Activated T-cell treated with anti-CD3 and anti-CD28 coated beads for 4 hours (primary cell): ENCODE measurements at places on chromosomes 7 and 10.

DNA sequence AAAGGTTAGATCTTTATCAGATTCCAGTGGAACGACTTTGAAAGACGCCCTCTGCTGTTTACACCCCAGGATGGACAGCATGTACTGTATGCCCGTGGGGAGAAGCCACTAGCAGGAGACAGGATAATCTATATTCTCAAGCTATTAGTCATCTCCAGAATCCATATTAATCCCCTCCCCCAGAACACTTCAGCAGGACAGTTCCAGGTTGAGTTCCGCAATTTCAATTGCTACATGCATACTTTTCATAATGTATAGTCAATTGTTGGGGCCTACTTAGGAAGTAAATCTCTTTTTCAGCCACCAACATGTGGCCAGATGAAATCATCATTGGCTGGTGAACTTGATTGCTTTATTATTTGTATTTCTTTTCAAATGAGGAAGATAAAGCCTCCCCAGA lies 313.1 kb upstream of the SMIM30 start:
- no peak for DNase-seq

- no peak for DNase-seq
These were observed 80.7 kb upstream of the KIAA1217 start for GRCh38 chr10:24128066-24128730.

- DNase-seq = no peak
These were observed 229.0 kb downstream of the PRPF18 start for GRCh38 chr10:13815756-13816155.

DNA sequence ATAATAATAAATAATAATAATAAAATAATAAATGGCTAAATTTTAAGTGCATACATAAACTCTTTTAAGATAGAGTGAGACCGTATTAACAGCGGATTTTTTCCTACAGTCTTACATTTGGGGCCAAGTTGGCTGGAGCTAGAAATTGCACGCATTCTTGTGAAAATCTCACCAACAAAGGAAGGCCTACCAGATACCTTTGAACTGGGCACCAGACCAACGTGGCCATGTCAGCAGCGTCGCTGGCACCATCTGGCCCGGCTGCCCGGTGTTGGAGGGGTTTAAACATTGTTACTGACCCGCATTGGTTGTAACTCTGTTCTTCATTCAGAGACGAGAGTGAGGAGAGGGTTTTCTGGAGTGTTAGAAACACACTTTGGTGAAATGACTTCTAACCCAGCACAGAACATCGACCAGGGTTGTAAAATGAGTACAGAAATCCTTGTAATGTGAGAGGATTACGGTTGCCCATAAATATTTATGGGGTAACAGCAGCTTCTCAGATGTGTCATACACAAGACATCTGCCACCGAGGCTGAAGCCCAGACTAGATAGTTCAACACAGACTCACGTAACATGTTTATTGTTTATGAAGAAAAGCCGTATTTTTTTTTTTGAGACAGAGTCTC lies 34.6 kb upstream of the UNCX start:
- no peak for DNase-seq

DNA sequence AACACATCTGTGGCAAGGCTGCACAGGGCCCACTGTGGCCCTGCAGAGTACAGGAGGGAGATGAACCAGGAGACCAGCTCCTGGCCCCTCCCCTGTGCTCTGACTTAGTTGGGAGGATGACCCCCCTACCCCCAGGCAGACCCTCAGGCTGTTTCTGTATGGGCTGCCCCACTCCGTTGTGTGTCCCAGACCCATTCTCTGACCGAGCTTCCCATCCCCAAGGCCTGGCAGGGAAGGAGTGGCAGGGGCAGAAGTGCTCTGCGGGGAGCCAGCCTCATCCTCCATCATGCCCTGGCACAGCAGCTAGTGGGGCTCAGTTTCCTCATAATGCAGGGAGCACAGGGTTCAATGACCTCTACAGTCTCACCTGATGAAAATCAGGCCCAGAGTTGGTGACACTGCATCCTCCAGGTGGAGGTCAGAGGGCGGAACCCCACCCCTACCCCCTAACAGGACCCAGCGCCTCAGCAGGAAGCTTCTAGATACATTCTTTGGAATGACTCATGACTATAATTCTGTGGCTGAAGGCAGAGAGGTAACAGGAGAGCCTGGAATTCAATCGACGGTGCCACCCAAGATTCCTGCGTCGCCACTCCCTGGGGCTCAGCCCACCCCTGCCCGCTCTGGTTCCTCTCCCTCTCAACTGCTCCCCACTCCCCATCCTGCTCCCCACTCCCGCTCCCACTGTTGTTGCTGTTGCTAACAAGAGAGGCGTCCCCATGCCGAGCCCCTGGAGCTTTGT lies 18.2 kb downstream of the PODXL start:
- DNase-seq = no peak

- no peak for DNase-seq
These were observed 63.5 kb downstream of the CAMK1D start for GRCh38 chr10:12412666-12413368.

- DNase-seq = no peak
These were observed 3.5 kb downstream of the FAM180A start for GRCh38 chr7:135744938-135745702.

- no peak for DNase-seq
These were observed 122.9 kb downstream of the LSMEM1 start for GRCh38 chr7:112603673-112604072.

- DNase-seq = no peak
These were observed 110.8 kb upstream of the PPP2R2D start for GRCh38 chr10:131790021-131790420.

GRCh38 chr10:14670551-14671240 lies 104.0 kb downstream of the FAM107B start:
- DNase-seq = no peak

GRCh38 chr10:28256776-28257175 lies 46.1 kb downstream of the MPP7 start:
- no peak for DNase-seq

DNA sequence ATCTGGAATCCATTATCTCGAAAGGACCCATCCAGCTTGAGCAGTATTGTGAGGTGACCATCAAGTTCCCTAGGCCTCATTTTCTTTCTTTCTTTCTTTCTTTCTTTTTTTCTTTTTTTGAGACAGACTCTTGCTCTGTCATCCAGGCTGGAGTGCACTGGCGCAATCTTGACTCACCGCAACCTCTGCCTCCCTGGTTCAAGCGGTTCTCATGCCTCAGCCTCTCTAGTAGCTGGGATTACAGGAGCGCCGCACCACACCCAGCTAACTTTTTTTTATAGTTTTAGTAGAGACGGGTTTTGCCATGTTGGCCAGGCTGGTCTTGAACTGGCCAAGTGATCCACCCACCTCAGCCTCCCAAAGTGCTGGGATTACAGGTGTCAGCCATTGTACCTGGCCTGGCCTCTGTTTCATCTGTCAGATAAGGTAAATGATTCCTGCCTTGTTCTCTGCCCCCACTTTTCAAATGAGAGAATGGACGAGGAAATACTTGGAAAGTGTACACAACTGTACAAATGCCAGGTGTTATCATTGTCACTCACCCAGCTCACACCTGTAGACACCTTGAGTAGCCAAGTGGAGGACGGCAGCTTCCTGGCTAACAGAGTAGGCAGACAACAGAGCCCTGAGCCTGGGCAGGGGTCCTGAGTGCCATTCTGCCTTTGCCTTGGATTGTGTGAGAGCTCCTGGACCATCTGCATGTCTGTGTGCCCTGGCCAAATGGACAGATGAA lies 54.1 kb downstream of the HK1 start:
- DNase-seq = no peak

- DNase-seq = no peak
These were observed 53.3 kb upstream of the PPIF start for GRCh38 chr10:79293841-79294581.

- no peak for DNase-seq
These were observed 182.8 kb upstream of the TNS3 start for GRCh38 chr7:47764746-47765145.

- no peak for DNase-seq
These were observed 691.9 kb downstream of the INHBA start for GRCh38 chr7:41010967-41011366.

- DNase-seq = no peak
These were observed 150.4 kb downstream of the ETV1 start for GRCh38 chr7:13839063-13839462.

DNA sequence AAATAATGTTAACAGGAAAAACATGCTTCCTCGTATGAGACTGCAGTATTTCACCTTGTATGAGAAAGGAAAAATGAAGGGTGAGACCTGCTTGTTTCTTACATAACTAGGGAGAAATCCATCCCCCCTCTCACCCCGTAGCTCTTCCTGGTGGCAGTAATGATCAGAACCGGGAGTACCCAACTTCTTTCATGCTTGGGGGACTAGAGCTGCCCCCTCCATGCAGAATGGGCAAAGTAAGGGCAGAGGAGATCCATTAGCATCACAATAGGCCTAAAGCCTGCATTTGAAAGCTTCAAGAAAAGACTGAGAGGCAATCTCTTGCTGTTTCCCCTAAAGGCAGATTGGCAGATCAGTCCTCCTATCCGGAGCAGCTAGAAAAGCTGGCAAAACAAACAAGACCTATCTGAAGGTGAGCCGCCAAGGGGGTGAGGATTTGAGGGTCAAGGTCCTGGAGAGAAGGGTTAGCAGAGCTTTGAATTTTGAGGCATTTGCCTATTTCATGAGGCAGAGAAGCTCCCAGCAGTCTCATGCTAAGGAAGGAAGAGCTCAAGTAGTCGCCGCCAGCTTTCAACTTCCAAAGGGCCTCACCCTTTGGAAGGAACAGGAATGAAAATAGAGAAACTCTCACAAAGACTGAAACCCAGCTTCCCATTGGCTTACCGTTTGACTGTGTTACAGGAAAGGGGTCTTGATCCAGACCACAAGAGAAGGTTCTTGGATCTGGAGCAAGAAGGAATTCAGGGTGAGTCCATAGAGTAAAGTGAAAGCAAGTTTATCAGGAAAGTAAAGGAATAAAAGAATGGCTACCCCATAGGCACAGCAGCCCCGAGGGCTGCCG lies 36.2 kb downstream of the BAG3 start:
- DNase-seq = no peak

DNA sequence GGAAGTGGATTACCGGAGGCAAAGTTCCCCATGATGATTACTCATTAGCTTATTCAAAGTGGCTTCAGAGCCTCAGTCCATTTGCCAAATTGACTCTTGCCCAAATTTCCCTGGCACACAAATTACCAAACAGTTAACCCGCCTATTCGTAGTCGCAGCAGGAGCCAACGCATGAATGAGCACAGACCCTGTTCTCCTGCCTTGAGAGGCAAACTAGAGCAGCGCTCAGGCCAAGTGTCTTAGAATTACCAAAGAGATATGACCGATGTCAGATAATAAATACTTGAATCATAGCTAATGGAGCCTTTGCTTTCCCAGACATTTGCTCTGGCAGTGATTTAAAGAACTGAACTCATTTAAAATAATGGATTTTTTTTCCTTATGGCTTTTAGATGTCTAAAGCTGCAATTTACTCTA lies 64.9 kb downstream of the CTTNBP2 start:
- no peak for DNase-seq

GRCh38 chr7:16609842-16610450 lies 35.6 kb downstream of the ANKMY2 start:
- no peak for DNase-seq

GRCh38 chr10:86078639-86079035 lies 288.0 kb downstream of the GRID1 start:
- no peak for DNase-seq

DNA sequence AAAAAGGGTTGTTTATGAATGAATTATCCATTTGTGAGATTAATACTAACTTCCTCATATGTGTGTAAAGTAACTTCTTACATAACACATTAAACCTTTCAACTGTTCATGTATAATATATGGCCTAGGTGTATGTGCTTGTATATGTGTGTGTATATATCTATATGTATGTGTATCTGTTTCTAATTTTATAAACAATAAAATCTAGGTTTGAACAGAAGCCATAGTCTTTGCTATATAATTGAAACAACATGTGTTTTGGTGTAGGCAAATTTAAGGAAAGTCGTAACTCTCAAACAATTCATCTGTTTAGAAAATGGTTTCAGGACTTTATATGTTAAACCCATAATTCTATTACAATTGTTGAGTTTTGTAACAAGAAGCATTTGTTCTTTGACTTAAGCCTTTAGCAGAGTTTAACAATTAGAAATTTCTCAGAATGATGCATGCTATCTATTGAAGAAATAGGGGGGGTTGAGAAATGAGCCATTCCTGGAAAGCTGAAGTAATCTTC lies 103.3 kb downstream of the BBS9 start:
- no peak for DNase-seq

- DNase-seq = no peak
These were observed 200.2 kb upstream of the PHF14 start for GRCh38 chr7:10773430-10773829.

DNA sequence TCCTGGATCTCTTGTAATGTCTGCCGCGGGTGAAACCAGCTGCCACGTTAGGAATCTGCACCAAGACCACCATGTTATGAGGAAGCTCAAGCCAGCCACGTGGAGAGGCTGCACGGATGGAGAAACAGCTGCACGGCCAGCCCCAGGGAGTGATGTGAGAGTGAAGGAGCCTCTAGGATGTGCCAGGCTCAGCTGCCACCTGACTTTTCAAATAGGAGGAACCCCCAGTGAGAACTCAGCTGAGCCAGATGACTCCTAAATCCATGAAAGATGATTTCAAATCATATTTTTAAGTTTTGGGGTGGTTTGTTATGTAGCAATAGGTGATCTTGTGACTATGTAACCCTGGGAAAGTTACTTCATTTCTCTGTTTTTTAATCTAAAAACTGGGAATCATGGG lies 71.7 kb downstream of the PRKAG2 start:
- no peak for DNase-seq

GRCh38 chr10:9305018-9305655 lies 1250.6 kb downstream of the GATA3 start:
- DNase-seq = no peak

- no peak for DNase-seq
These were observed 56.3 kb upstream of the TMEM72 start for GRCh38 chr10:44854693-44855350.

GRCh38 chr10:28089467-28089866 lies 90.6 kb upstream of the ODAD2 start:
- DNase-seq = no peak

DNA sequence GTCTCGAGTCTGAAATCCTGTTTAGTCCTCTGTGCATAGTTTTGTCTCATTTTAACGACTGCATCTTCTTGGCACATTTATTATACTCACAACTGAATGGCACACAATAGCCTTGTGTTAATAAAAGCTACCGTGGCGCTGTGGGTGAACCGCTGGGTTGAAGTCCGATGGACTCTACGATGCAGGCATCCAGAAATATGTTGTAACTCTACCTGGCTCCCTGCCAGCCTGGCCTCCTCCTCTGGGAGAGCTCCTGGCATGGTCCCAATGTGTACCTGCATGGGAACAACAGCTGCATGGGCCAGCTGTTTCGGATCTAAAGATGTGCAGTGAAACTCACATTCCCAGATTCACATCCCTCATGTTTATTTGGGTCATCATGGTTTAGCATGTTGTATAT lies 3.7 kb upstream of the DPYSL4 start:
- no peak for DNase-seq

- no peak for DNase-seq
These were observed 52.1 kb downstream of the GNAI1 start for GRCh38 chr7:80186721-80187120.

GRCh38 chr10:129085811-129086210 lies 381.2 kb upstream of the MGMT start:
- no peak for DNase-seq
